KBM-7 (cell line): ENCODE measurements at places on chromosomes 5 and 9.

GRCh38 chr9:12141422-12141821, 551.8 kb upstream of the TYRP1 start:
- no peak for DNase-seq

GRCh38 chr9:35549441-35549840, 55.6 kb upstream of the TESK1 start:
- DNase-seq: no peak

GRCh38 chr5:103260951-103261350, 2.4 kb downstream of the MACIR start:
- DNase-seq: no peak

- no peak for DNase-seq
Measured at GRCh38 chr9:71218774-71219173, 97.4 kb upstream of the TRPM3 start.

DNA sequence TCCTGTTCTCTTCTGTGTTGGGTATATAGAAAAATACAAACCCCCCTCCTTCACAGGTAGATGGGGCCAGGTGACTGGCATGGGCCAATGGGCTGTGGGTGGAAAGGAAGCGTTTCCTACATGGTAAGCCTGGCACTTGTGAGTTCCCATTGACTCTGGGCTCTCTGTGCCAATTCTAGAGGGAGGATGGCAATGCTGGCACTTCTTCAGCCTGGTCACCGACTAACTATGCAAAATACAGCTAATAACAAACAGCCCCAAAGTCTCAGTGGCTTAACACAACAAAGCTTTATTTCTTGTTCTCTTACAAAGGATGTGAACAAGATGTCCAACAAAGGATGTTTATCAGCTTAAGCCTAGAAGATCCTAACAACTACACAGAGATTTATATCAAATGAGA, 258.1 kb downstream of the SYK start:
- no peak for DNase-seq

DNA sequence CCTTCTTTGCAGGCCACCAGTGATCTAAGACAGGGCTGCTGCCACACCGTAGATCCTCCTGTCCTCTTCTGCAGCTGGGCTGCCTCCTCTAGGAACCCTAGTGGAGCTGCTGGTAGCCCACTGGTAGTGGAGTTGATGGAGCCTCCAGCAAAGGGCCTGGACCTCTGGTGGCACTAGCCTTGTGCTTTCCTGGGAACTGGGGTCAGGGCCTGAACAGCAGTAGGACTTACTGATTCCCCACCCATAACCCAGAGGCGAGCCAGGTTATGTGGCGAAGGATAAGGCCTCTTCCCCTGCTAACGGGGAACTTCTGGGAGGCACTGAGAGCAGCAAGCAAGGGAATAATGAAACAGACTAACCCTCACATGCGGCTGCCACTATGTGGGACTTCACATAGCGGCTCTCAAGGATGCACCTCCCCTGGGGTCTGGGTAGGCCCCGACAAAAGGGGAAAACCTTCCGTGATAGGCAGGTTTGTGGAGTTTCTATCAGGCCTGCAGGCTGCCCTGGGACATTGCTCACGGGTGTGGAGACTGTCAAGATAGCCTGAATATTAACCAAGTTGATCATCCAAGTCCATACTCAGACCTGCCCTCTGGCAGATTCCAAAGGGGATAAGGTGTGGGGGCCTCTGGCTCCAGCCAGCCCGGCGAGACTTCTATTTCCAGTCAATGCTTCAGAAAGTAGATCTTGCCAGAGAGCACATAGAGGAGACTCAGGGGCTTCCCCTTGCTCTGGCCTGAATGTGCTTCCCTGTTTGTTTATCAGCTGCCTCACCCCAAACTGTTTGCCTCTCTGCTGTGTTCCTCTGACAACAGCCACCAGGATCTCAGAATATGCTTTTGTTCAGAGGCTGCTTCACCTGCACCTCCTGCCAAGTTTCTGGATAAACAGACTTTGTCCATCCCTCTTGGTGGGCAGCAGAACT, 7.4 kb downstream of the SLC22A4 start:
- no peak for DNase-seq

DNA sequence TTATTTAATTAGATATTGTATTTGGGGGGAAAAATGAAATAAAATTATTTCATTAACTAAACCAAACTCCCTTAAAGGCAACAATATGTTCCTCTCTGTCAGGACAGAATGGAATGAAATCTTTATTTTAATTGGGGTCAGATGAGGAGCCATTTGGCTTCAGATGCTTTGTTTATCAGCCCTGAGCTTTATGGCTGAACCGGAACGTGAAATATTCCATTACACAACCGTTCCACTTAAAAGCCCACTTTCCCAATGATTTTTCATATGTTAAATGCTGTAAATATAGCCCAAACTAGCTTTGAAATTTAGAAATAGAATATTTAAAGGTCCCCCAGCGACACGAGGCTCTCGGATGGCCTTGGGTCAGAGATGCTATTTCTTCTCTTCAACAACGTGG, 149.5 kb downstream of the CRB2 start:
- DNase-seq: no peak

GRCh38 chr5:73827106-73827450, 201.1 kb downstream of the ARHGEF28 start:
- no peak for DNase-seq

- DNase-seq: no peak
Measured at GRCh38 chr5:151612689-151613427, 21.7 kb upstream of the FAT2 start.

GRCh38 chr5:147835386-147835798, 3.9 kb upstream of the SPINK1 start:
- no peak for DNase-seq

- no peak for DNase-seq
Measured at GRCh38 chr9:94584555-94584954, 9.1 kb downstream of the FBP2 start.

- no peak for DNase-seq
Measured at GRCh38 chr9:13026956-13027355, 252.1 kb downstream of the LURAP1L start.

DNA sequence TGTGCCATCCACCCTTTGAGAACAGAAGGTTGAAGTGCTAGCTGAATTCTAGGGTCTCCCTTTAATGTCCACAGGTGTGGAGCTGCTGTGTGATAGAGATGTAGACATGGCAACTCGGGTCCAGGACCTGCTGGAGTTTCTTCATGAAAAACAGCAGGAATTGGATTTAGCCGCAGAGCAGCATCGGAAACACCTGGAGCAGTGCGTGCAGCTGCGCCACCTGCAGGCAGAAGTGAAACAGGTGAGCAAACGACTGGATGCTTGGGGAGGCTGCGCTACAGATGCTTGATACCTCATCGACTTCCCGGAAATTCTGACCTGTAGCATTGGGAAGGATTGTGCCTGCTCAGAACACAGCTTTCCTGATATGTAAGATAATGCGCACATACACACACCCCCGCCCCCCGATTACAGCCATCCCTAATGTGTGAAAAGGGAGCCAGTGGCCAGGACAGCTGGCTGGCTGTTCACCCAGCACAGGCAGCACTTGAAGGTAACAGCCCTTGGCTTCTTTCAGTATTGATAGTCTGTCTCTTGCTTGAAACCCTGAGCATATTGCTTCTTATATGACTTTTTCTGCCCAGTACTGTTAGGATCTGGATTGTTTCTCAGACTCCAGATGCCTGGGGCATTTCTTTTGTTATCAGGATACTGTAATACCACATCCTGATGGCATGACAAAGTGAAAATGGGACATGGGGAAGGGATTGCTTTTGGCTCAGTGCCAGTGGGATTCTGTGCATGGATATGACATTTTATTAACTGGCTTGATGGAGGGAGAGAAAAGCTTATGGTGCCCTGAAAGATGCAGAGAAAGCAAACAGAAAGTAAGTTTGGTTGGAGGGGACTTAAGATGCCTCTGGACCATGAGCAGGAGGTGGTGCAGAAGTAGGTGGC, 216.8 kb upstream of the OTULINL start:
- DNase-seq: no peak

GRCh38 chr9:29332789-29333188, 1759.5 kb upstream of the C9orf72 start:
- no peak for DNase-seq

GRCh38 chr9:132602207-132602606, 19.8 kb downstream of the BARHL1 start:
- DNase-seq: no peak

DNA sequence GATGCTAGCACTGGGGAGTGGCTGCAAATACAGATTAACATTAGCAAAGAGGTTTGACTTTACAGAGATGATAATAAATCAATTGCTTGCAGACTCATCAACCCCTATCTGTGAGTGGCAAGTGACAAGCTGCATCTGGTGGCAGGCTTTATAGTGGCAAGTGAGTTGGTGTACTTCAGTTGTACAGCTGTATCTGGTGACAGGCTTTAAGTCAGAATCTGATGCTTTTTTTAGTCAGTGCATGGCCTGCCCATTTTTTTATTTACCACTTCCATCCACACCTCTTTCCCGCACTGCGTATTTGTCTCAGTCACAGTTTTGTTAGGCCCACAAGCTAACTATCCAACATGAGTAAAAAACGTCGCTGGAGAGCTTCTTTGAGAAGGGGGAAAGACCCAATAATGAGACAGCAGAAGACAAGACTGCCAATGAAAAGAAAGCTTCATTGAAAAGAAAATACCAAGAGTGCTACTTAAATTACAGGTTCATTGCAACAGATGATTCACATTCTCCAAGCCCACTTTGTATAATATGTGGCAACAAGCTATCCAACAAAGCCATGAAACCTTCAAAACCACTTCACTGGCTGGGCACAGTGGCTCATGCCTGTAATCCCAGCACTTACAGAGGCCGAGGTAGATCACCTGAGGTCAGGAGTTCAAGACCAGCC, 23.1 kb downstream of the ANP32B start:
- DNase-seq: no peak

DNA sequence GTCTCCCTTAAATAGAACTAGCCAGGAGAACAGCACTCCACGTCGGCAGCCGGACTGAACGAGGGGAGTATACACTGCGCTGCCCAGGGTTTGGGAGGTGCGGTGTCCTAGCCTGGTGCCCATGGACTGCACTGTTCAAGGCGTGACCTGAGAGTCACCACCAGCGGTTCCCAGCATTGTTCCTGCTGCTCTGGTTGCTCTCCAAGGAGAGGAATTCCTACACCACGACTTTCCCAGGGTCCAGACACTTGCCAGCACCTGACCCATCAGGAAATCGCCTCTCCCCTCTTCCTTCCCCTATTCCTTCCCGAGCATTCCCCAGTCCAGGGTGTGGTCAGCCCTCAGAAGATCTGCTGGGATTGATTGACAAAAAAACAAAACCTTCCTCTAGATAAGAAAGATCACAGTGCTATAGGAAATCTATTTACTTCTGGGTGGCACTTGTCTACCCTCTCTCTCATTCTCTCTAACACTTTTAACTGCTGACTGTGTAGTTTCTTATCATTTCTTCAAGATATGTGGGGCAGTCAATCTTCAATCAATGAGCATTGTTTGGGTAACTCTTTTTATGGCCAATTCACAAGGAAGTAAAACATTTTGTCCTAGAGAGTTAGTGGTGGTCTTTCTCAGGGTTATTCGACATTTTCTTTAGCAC, 297.8 kb upstream of the ACTBL2 start:
- DNase-seq: no peak

- DNase-seq: no peak
Measured at GRCh38 chr5:141655020-141655419, 3.8 kb upstream of the FCHSD1 start.

- DNase-seq: no peak
Measured at GRCh38 chr9:81410201-81410600, 279.1 kb downstream of the TLE1 start.

- DNase-seq: no peak
Measured at GRCh38 chr5:113044776-113045465, 68.3 kb downstream of the DCP2 start.

GRCh38 chr9:10875752-10876151, 262.9 kb upstream of the PTPRD start:
- DNase-seq: no peak

DNA sequence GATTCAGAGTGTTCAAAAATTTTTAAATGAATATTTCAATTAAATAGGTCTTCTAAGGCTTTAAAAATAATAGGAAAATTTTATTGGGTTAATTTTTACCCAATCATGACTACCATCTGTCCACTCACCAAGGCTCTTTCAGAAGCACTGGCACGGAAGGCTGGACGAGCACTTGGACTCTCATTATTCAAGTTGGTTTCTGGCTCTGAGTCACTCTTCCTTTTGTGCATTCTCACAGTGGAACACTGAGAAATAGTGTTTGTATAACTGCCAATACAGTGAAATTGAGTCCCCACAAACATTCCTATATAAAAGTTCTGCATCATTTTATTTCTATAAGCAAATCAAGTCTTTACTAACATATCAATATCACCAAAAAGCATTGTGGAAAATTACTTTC, 1149.0 kb downstream of the EFNA5 start:
- no peak for DNase-seq

DNA sequence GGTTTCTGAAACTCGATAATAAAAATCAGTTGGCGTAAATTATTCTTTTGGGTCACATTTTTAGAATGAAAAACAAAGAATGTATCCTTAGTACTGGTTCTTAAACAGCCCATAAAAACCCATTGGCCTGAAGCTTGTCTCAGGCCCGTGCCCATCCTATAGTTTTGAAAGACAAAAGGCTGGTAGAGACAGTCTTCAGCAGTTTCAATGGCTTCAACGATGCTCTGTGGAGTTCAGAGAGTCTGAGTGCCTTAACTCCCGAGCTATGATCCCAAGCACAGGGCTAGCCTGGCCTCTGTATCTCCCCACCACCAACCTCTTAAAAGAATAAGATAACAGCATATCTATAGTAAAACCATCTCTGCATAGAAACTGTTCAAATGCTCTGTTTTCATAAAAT, 595.0 kb downstream of the CDH12 start:
- no peak for DNase-seq

DNA sequence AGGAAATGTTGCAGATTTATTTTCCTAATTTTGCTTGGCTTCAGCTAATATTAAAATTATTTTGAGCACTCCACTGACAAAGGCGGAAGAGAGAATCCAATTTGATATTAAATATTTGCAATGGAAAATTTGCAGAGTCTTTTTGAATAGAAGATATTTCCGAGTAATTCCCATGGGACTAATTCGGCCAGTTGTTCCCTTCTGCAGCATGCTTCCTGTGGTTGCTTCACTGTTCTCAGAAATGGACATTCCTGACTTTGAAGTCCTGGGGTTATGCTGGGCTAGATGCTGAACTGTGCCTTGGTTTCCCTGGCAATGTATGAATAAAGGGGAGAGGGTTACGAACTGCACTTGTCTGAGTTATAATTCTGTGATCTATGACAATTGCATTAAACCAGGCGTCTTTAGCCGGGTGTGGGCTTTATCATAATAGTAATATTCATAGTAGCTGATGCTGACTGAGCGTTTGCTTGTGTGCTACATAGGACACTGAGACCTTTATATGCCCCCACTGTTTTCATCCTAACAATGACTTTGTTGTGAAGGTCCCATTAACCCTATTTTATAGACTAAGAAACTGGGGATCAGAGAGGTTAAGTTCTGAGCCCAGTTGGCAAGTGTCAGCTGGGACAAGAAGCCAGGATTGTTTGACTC, 114.5 kb upstream of the SPRY4 start:
- DNase-seq: no peak

DNA sequence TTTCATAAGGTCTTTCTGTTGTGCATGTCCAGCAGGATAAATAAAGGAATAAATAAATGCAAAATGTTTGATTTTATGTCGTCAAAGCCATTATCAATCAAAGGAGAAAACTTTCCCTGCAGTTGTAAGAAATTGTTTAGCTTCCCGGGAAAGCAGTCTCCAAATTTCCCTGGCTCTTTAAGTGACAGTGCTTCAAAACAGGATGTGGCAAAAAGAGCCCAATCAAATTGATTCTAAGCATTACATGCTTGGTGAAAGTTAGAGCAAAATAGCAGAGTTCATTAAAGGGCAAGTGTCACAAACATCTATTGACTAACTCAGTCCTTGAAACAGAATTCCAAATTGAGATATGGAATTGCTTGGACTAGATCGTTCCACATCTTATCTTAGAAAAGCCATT, 704.1 kb downstream of the PRELID2 start:
- DNase-seq: no peak
